Non-pigmented ciliary epithelial cell (primary cell): ENCODE measurements at places on chromosomes 12 and 14.

- DNase-seq = no peak
Observed at GRCh38 chr12:18261273-18261672, at the start of gene PIK3C2G. Gene PIK3C2G, plus strand, starts transcription at chr12:18261518. Its CDS starts 20,564 bp downstream, at chr12:18282082.

DNA sequence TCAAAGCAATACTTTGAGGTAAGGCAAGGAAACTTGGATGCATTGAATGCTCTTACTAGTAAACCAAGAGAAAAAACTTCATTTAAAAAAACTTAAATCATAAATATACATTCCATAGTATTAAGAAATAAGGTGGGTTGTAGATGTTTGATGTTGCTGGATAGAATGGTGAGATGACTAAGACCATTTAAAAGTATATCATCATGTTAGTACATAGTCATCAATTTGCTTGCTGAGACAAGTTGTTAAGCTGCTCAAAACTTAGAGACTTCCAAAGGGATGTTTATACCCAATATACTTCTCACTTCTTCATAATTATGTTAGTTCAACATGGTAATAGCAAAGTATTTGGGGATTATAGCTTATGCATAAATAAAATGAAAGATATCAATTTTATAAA lies 675.5 kb upstream of the MGAT4C start:
- no peak for DNase-seq

DNA sequence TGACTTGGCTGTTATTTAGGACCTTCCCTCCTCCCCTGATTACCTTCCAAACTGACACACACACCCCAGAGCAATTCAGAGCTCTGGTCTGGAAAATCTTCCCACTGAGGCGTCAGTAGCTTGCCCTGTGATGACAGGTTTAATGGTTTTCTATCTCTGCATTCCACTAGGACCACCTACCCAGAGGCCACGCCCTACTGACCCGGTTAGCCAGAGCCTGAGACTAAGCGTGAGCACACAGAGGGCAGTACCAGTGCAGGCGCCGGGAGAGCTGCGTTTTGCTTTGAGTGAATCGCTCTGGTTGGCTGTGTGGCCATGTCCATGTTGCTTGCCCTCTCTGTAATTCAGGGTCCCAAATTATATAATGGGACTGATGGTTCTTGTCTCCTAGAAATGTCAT lies 36.2 kb upstream of the ATP2A2 start:
- no peak for DNase-seq

GRCh38 chr14:99471731-99472130 lies 8.9 kb downstream of the SETD3 start:
- no peak for DNase-seq

DNA sequence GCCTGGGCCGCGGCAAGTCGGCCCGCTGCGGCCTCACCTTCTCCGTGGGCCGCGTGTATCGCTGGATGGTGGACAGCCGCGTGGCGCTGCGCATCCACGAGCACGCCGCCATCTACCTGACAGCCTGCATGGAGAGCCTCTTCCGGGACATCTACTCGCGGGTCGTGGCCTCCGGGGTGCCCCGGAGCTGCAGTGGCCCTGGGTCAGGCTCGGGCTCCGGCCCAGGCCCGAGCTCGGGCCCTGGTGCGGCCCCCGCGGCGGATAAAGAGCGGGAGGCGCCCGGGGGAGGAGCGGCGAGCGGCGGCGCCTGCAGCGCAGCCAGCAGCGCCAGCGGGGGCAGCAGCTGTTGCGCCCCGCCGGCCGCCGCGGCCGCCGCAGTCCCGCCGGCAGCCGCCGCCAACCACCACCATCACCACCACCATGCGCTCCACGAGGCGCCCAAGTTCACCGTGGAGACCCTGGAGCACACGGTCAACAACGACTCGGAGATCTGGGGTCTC lies 226.2 kb upstream of the CRY1 start:
- no peak for DNase-seq

DNA sequence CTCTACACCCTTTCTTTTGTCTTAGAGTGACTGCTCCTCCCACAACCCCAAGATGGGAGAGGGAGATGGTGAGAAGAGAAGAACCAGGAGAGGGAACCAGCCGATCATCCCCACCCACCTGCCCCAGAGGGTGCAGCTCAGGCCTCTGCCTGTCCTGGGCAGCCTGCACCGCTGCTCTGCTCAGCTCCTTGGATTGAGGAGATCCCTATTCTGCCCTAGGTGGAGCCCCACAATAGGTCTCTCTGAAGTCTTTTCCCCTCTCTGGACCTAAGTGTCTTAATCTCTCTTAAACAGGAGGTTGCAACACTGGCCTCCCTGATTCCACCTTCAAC lies 2.2 kb downstream of the ANKRD33 start:
- DNase-seq = no peak

DNA sequence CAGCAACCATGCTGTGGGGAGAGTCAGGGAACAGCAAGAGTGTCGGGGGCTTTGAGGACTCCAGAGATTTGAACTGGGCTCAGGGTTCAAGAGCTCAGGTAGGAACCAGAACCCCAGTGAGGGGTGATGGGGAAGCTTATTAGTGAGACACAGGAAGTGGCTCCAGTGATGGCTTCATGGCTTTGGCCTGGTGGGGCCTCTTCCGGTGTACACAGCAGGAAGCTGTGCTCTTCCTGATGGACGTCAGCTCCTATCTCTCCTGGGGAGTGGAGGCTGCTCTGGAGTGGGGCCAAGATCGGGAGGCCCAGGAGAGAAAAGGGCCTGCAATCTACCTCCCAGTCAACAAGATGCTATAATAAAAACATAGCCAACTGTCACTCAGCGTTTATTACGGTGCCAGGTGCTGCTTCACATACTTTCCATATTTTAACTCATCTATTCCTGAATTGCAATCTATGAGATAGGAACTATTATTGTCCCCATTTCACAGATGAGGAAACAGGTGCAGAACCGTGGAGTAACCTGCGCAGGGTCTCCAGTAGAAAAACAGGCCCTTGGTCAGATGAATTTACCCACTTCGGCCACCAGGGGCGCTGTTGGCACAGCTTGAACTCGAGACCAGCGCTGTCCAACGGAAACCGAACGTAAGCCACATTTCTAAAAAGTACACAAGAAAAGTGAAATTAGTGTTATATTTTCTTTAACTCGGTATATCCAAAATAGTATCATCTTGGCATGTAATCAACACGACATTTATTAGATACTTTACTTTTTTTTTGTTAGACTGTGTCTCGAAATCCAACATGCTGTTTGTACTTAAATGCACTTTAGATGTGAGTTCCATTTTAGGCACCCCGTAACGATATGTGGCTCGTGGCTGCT lies 63.6 kb upstream of the DLK1 start:
- DNase-seq = no peak

GRCh38 chr12:77847060-77847541 lies 16.4 kb downstream of the NAV3 start:
- no peak for DNase-seq

DNA sequence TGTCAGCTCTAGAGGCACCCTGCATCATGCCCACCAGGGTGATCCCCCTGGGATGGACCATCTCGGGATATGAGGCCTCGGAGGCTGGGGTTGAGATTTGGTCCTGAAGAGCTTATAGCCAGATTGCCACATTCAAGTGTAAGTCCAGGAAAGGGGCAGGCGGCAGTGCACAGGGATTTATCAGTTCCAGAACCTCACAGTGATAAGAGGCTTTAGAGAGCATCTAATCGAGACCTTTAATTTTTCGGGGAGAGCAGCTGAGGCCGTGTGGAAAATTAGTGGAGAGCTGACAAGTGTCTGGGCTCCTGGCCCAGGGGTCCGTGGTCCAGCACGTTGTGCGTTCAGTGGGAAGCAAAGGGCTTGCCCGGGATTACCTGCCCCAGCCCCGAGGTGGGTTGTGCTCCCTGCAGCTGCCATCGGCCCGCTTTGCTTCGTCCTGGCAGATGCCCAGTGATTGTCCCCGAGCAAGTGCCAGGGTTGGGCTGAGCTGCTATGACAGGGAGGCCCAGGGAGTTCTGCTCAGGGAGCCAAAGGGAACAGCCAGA lies 52.1 kb downstream of the C14orf132 start:
- no peak for DNase-seq

DNA sequence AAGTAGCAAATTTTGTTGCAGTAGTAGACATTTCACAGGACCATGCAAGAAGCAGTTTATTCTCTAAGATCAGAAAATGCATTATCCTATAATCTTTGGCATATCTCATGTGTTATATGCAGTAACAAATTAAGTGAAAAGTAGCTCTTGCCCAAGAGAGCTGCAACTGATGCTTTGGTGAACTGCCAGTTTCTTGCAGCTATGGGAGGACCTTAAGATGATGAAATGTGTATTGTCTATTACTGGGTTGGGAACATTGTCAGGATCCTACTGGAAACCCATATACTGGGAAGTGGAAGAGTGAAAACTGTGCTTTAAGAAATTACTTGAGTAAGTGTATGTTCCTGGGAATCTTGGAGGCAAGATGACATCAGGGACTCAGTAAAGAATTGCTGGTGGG lies 238.8 kb downstream of the DACT1 start:
- no peak for DNase-seq

DNA sequence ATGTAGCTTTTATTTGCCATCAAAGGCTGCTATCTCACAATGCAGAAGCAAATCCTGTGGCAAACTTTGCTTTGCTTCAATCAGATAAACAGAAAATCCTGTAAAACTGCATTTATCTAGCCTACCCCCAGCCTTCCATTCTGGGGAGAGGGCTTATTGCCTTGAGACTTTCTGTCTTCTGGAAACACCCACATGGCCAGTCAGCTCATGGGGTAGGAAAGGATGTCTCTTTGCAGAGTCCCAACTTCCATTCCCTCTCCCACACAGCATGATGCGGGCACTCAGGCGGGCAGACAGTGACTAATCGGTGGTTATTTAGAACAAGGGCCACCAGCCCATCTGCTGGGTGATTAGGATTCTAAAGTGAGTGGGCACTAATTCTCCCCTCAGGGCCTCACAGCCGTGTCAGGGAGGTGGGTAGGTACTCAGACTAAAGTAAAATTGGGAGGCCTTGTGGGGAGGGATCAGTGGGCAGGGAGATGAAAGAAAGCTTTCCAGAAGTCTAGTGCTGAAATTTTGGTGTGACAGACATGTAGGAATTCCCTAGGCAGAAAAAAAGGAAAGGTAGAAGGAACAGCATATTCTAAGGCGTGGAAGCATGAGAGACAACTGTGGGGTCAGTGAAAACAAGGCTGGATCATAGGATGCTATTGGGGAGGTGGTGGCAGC lies 720.5 kb downstream of the VRK1 start:
- no peak for DNase-seq

DNA sequence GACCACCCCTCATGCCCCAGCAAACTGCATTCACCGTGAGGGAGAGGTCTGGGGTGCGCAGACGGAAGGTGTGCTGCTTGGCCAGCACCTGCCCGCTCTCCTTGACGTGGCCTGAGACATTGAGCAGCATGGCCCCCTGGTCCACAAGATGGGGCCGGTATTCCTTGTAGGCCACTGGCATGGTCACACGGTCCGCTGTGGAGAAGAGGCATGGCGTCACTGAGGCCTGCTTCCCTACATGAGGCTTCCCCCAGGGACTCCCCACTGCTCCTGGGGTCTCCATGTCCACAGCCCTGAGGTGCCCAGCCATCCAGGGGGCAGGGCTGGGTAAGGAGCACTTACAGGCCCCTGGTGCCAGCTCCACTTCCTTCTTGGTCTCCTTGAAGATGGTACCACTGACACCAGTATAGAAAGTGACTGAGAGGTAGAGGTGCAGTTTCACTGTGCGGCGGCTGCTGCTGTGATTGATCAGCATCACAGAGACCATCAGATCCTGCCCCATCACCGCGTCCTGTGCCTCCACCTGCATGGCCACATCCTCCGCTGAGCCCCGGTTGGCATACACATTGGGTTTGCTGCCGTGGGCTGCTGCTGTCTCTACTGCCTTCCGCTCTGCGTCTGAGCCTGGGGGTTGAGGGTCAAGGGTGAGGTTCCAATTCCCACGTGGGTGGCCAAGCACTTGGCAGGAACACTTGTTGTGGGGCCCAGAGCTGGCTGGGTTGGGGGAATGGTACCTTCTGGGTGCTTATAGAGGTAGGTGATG lies 8.2 kb downstream of the TGM1 start:
- no peak for DNase-seq

GRCh38 chr14:55913324-55914025 lies 204.7 kb upstream of the PELI2 start:
- DNase-seq = peak; percentile 53

DNA sequence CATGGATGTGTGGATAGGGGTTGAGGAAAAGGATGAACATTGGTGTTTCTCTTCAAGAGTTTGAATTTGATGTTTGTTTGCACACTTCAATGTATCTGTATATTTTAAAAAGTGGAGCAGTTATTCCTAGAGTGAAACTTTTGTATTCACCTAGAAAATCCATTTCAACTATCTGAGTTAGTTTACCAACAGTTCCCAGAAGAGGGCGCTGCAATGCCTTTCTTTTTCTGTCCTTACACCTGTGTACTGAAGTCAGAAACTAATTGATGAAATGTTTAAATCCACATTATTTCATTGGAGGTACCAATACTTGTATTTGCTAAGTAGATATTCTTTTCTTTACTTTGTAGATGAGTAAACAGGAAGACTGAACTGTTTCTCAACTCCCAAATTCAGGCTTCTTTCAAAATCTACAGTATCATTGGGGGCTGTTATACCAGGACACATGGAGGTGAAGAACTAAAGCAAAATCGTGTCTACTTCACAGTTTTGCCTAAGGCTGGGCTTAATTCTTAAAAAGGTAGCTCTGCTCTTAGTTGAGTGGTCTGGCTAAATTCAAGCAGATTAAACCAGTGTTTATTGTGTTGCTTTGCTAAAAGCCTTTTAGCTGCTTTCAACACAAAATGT lies 26.6 kb upstream of the KLRB1 start:
- DNase-seq = no peak

DNA sequence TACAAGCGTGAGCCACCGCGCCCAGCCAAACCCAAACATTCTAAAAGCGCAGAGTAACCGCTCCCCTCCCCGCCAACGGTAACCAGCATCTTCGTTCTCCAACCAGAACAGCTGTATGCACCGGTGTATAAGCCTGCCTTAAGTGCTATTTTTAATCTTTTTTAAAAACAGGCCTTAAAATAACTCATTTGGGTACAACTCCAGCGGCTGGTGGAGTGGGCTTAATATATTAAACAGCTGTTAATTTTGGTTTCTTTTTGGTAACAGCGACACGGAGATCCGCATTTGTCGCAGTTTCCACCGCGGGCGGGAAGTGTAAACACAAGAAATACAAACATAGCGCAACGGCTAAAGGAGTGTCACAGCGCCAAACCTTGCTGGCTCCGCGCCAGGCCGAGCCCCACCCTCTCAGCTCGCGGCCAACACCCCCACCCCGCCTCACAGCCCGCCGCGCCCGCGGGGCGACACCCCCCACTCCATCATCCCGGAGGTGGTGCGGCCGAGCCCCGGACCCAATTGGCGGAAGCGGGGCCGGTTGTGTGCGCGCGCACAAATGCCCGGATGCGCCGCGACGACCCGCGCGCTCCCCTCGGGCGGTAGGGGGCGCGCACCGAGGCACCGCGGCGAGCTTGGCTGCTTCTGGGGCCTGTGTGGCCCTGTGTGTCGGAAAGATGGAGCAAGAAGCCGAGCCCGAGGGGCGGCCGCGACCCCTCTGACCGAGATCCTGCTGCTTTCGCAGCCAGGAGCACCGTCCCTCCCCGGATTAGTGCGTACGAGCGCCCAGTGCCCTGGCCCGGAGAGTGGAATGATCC lies at the start of gene MDM2:
TSS of gene MDM2 (plus strand) at position 602 of the 812 bp plus-strand sequence. CDS start 301 bp downstream, outside the sequence.
- DNase-seq = no peak

- no peak for DNase-seq
Observed at GRCh38 chr14:56482310-56482911, 97.2 kb upstream of the TMEM260 start.

GRCh38 chr14:69652942-69653684 lies 41.7 kb downstream of the SUSD6 start:
- DNase-seq = no peak

- DNase-seq = no peak
Observed at GRCh38 chr14:23512156-23512555, 39.4 kb downstream of the ZFHX2 start.
